ENCODE measurements at places on chromosomes 7 and 10.

DNA sequence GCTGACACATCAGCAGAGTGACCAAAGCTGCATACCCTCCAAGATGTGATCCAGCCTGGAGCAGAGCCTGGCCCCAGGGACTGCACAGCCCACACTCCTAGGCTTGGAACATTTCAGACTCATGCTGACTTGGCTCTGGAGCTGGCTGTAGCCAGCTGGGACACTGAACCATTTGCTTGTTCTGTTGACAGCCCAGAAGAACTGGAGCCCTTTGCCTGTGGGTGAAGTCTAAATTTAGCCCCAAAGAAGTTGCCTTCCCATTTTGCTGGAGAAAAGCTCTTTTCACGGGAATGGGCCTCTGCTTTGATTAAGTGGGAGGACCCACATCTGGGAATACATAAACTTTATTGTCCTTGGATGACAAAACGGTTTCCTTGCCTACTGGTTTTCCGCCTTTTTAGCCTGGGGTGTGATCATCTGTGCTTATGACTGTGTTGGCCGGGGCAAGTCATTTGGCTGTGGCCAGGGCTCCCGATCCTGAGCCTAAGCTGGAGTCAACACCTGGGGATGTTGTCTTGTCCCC is 186.2 kb upstream of the BMPER start:
- no peak for DNase-seq

- DNase-seq: no peak
Measured at GRCh38 chr7:80681272-80681885, 42.9 kb downstream of the CD36 start.

DNA sequence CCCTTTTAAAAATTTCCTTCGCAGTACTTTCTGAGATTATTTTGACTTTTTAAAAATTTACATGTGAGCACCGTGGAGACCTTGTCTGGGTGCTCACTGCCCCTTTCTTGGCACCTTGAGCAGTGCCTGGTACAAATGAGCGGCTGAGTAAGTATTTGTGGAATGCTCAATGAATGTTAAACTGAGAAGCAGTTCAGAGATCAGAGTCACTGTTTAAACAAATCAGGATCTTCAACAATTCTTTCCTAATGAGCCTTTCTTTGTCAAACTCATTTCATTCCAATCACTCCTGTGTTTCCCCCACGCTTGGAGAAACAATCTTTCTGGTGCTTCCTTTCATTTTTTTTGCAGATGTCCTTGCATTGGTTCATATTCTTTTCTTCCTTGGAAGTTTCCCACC is 611.3 kb upstream of the GALNT17 start:
- DNase-seq: no peak

DNA sequence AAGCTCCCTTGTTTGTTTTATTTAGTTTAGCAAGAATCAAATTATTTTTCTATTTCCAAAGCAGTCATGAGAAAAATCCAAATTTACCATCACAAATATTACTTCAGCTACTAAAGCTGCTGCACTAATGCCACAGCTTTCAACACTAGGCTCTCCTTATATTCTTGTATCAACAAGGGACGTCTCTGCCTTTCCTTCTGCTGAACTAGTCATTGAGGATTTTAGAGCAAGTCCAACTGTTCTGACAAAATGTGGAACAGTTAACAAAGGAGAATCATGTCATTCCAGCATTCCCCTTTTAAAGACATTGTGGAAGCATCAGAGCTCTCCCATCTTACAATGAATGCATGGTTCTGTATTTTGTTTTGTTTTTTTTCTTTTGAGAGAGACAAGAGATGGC is 28.6 kb downstream of the FAM13C start:
- DNase-seq: no peak

- peak; percentile 48 for DNase-seq
Measured at GRCh38 chr10:114821915-114822443, 399 bp downstream of the FHIP2A start.

GRCh38 chr7:151420144-151420543 is 10.3 kb upstream of the WDR86 start:
- DNase-seq: no peak

DNA sequence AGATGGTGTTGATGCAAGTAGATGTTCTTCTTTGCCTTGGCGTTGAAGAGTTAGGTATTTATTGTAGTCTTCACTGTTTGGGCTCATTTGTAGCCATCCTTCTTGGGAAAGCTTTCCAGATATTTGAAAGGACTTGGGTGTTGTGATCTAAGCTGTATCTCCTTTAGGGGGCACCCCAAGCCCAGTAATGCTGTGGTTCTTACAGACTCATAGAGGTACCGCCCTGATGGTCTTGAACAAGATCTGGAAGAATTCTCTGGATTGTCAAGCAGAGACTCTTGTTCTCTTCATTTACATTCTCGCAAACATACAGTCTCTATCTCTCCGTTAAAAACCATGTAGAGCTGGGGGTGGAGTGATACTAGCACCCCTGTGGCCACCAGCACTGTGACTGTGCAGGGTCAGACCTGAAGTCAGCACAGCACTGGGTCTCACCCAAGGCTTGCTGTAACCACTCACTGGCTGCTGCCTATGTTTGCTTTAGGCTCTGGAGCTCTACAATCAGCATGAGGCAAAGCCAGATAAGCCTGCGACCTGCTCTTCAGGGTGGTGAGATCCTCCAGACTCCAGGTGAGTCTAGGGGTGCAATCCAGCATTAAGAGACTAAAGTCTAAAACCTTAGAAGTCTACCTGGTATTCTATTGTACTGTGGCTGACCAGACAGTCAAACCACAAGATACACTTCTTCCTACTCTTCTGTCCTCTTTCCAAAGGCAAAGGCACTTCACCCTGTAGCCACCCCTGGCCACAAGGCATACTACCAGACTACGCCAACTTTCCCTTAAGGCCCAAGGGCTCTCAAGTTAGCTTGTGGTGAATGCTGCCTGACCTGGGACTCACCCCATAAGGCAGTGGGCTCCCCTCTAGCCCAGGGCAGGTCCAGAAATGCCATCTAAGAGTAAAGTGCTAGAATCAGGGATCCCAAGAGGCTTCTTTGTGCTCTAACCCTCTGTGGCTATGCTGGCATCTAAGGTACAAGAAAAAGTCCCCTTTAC is 209.7 kb upstream of the TMEM196 start:
- no peak for DNase-seq
